Uterus (tissue), 4 donors: ENCODE measurements at places on chromosomes 5 and 9. TPM values are rescaled to one million over a fixed set of nuclear protein-coding genes. Genes with fewer than 3 reads are reported as not detected.

GRCh38 chr5:113902917-113903660 is 389.6 kb downstream of the YTHDC2 start:
- H3K4me1 ChIP-seq, result no peaks in the 10 kb centered on the region
- H3K36me3 ChIP-seq, result no peaks in the 10 kb centered on the region
- no peak overlapping the region for H3K4me3 ChIP-seq
- H3K27ac ChIP-seq, result no peak overlapping the region
- DNase-seq, result no peak

- H3K27ac ChIP-seq, result no peak overlapping the region
- peaks cover 20% of the 10 kb centered on the region for H3K4me1 ChIP-seq
- H3K27me3 ChIP-seq, result no peaks in the 10 kb centered on the region
- no peak for DNase-seq
These were observed 110.7 kb downstream of the RPS23 start for GRCh38 chr5:82167372-82167935.

- DNase-seq, result no peak
- no peaks in the 10 kb centered on the region for H3K4me1 ChIP-seq
- no peak overlapping the region for H3K27ac ChIP-seq
- H3K4me3 ChIP-seq, result no peak overlapping the region
- no peaks in the 10 kb centered on the region for H3K27me3 ChIP-seq
These were observed 202.1 kb downstream of the MED10 start for GRCh38 chr5:6176102-6176693.

GRCh38 chr5:173714551-173715428 is 98.3 kb upstream of the BOD1 start:
- H3K36me3 ChIP-seq, result no peaks in the 10 kb centered on the region
- no peaks in the 10 kb centered on the region for H3K4me1 ChIP-seq
- H3K27me3 ChIP-seq, result no peaks in the 10 kb centered on the region
- no peak overlapping the region for H3K27ac ChIP-seq

DNA sequence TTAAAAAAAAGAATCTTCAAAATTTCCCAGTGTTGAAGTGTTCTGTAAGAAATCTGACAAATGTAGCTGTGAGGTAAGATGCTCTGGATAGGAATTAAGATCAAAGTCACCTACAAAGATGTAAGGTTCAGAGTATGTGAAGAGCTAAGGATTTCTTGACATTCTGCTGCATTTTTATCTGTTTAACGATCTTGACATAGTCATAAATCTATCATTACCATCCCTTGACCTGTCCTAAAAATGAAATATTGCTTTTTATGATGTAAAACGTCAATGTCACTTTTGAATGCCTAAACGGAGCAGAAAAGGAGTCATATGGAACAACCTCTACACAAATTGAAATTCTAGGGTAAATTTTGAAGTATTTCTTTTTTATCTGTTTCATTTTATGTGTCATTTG is 939.3 kb downstream of the CDH18 start:
- H3K36me3 ChIP-seq, result no peaks in the 10 kb centered on the region
- no peak overlapping the region for H3K27ac ChIP-seq
- no peaks in the 10 kb centered on the region for H3K4me1 ChIP-seq
- no peak for DNase-seq
- H3K4me3 ChIP-seq, result no peak overlapping the region

- H3K36me3 ChIP-seq, result no peaks in the 10 kb centered on the region
- no peak overlapping the region for H3K27ac ChIP-seq
- no peaks in the 10 kb centered on the region for H3K4me1 ChIP-seq
- H3K27me3 ChIP-seq, result no peaks in the 10 kb centered on the region
These were observed 41.1 kb upstream of the PLPP6 start for GRCh38 chr9:4620881-4621555.

DNA sequence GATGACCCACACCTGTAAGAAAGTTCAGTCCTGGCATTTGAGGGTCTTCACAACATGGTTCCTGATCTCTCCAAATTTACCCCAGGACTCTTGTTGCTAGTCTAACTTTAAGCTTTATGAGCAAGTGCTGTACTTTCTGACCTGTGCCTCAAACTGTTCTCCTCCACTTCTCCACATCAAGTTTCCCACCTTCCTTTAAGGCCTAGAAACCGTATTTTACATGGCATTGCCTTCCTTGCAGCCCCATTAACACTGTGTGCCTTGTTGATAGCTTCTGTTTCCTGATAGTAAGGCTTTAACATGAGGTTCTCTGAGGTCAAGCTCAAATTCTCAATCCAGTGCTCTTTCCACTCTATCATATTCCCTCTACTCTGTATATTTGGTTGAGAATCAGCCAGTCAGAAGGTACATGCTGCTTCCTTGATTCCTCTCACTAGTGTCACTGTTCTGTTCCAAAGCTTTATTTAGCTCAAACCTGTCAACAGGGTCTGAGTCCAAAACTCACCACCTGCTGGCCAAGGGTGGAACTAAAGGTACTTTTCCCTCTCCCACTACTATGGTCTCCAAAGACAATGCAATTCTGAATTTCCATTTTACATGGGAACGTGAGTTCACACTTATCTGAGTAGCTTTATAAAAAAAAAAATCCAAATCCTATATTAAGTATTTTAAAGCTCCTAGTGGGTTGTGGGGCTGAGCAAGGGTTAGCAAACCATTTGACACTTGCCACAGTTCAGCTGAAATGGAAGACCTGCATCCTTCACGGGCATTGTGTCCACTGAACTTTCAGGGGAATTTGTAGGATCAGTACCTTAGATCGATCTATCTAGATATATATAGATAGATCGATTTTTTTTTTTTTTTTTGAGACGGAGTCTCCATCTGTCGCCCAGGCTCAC is 21.1 kb downstream of the VCP start:
- H3K4me3 ChIP-seq, result no peak overlapping the region
- no peaks in the 10 kb centered on the region for H3K4me1 ChIP-seq
- H3K27ac ChIP-seq, result peak overlapping the region; percentile 33
- H3K27me3 ChIP-seq, result no peaks in the 10 kb centered on the region

- H3K27me3 ChIP-seq, result no peaks in the 10 kb centered on the region
- H3K4me1 ChIP-seq, result no peaks in the 10 kb centered on the region
- no peaks in the 10 kb centered on the region for H3K36me3 ChIP-seq
- no peak overlapping the region for H3K27ac ChIP-seq
- DNase-seq, result no peak
- no peak overlapping the region for H3K4me3 ChIP-seq
These were observed 177.3 kb upstream of the FST start for GRCh38 chr5:53303105-53303504.

DNA sequence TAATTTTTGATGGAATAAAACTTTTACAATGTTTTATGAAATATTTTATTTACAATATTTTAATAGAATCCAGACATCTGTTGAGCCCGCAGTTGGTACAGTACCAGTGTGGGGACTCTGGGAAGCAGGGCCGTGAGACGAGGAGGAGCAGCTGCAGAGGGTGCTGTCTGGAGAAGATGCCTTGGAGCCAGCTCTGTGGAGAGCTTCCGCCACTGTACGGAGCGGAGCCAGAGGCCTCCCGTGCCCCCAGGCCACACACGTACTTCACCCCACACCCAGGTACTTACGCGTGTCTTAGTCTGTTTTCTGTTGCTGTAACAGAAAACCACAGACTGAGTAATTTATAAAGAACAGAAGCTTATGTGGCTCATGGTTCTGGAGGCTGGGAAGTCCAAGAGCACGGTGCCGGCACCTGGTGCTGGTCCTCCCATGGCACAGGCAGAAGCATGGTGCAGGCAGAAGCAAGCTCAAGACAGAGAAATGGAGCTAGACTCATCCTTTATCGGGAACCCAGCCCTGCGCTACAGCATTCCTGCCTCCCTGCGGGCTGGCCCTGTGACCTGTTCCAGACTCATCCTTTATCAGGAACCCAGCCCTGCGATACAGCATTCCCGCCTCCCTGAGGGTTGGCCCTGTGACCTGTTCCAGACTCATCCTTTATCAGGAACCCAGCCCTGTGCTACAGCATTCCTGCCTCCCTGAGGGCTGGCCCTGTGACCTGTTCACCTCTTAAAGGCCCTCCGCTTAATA is 23.3 kb downstream of the CEP72 start:
- H3K4me3 ChIP-seq, result no peak overlapping the region
- H3K27ac ChIP-seq, result no peak overlapping the region
- no peak for DNase-seq
- H3K36me3 ChIP-seq, result no peaks in the 10 kb centered on the region
- no peaks in the 10 kb centered on the region for H3K4me1 ChIP-seq
- no peaks in the 10 kb centered on the region for H3K27me3 ChIP-seq

GRCh38 chr9:83367326-83367725 is 170.9 kb downstream of the FRMD3 start:
- H3K4me1 ChIP-seq, result no peaks in the 10 kb centered on the region
- no peaks in the 10 kb centered on the region for H3K36me3 ChIP-seq
- DNase-seq, result no peak
- H3K4me3 ChIP-seq, result no peak overlapping the region

Gene DCAF10
- 10.8 TPM for total RNA-seq

Gene TNFSF15
- not detected for total RNA-seq

Gene NFIL3
- 74.7 TPM for total RNA-seq

Gene NRARP
- total RNA-seq, result 13.6 TPM

Gene PRRX2
- not detected for total RNA-seq

Gene PCDHA2
- 0.76 TPM for total RNA-seq

Gene C1QTNF3
- total RNA-seq, result 15.9 TPM

Gene PCDHA11
- 2.1 TPM for total RNA-seq
